ENCODE measurements at places on chromosomes 7 and 10.

DNA sequence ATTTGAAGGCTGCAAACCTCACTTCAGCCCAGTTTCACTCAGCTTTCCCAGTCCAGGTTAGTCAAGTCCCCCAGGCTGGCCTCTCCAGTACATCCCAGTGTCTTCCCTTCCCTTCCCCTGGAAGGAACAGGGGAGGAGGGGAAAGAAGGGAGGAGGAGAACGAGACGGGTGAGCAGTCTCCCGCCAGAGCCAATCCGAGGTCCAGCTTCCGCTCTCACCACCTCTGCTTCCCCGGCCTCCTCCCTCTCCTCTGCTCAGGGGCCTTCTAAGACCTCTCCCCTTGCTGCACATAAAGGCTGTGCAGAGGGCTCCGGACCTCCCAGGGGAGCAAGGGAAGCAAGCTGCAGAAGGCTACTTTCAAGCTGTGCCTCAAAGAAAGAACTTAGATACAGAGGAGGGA, 4.1 kb downstream of the ATG9B start:
- no peak for DNase-seq

DNA sequence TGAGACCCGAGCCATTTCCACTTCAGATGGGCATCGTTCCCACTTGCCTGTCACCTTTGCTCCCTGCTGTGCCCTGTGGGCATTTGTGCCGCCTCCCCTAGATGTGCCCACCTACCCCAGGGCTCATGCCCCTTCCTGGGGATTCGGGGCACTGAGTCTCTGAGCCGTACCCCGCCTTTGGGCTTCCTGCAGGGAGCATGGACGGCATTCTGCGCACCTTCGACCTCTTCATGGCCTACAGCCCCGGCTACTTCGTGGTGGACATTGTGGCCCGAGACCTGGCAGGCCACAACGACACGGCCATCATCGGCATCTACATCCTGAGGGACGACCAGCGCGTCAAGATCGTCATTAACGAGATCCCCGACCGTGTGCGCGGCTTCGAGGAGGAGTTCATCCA, 36.3 kb upstream of the VSIR start:
- DNase-seq = no peak

DNA sequence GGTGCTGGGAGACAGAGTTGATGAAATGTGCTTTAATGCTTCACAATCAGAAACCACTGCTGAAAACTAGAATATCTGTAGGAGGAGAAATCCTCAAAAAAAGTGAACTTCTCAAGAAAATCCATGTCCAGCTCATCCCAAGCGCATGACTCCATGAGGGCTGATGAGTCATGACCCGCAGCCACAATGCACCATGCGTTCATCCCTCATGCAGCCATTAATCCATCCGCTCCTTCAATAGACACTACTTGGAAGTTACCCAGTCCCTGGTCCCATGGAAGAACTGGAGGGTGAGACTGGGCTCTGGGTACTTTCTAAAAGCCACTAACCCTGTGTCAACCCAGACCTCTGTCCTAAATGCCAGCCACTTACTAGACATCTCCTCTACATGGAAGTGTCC, 24.4 kb downstream of the TMEM273 start:
- DNase-seq = no peak

- DNase-seq = no peak
Measured at GRCh38 chr7:19916046-19916445, 142.6 kb upstream of the TMEM196 start.

GRCh38 chr10:120455004-120455403, 2.0 kb upstream of the PLPP4 start:
- DNase-seq = no peak

DNA sequence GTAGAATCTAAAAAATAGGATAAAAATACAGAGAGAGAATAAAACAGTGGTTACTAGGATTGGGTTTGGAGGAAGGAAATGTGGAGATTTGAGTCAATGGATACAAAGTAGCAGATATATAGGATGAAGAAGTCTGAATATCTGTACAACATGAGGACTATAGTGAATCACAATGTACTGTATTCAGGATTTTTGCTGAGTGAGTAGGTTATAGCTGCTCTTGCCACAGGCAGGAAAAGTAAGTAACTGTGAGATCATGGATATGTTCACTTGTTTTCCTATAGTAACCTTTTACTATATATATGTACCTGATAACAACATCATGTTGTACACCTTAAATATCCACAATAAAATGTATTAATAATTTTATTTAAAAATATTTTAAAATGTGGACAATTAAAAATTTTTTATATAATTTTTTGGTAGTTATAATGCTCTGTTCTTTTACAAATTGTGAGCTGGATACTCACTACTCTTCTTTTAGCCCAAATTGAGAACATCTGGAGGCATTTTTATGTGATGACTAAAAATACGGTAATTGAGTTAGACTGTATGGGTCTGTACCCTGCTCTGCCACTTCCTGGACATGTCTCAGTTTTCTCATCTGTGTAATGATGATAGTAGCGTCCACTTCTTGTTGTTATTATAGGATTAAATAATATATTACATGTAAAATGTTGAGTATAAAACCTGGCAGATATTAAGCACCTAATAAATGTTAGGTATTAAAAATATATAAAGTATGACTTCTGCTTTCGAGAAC, 439.1 kb downstream of the AUTS2 start:
- DNase-seq = no peak

DNA sequence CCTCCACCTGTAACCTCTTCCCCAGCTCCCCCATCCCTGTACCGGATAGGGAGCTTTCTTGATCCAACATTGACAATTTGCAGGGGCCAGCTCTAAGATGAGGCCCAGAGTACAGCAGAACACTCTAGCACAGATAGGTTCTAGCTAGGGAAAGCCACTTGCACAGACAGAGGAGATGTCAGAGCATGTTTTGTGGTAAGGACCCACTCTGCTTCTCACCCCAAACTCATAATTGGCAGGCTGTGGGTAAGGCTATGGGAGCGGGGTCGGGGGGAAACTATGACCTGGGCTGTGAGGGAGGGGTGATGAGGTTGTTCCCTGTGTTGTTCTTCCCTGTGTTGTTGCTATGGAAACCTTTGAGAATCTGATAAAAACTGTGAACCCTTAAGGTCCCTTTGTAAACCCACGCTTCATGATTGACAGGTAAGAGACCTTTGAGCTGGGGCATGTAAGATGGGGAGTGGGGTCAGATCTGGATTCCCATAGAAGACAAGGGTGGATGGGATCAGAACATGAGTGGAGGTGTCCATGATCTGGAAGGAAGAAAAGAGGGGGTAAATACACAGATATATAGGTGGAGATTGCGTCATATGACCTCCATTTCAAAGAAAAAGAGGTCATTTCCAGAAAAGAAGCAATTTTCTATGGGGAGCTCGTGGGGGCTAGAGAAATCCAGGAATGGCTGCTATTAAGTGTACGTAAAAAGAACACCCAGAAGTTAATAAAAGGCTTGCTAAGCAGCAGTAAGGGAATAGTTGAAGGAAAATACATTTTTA, 4.0 kb downstream of the CALD1 start:
- DNase-seq = no peak

- DNase-seq = no peak
Measured at GRCh38 chr7:131921016-131921415, 364.6 kb upstream of the PODXL start.

- DNase-seq = no peak
Measured at GRCh38 chr7:50644586-50644985, 79.4 kb upstream of the DDC start.

GRCh38 chr7:139825666-139826290, 3.3 kb upstream of the TBXAS1 start:
- no peak for DNase-seq

DNA sequence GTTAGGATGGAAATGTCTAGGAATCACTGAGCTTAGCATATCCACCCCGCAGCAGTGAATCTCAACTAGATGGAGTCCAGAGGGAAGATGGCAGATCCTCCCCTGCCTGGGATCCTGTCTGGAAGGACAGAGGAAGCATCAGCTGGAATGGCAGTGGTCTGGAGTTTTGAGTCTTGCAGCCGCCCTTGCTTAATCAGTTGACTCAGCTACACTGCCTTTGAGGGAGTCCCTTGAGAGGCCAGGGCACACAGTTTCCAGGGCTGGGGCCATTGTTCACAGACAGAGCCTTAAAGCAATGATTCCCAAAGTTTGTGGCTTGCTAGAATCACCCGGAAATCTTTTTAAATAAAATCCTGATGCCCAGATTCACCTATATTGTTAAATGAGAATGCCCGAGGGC, 128.1 kb downstream of the NT5C2 start:
- DNase-seq = no peak

DNA sequence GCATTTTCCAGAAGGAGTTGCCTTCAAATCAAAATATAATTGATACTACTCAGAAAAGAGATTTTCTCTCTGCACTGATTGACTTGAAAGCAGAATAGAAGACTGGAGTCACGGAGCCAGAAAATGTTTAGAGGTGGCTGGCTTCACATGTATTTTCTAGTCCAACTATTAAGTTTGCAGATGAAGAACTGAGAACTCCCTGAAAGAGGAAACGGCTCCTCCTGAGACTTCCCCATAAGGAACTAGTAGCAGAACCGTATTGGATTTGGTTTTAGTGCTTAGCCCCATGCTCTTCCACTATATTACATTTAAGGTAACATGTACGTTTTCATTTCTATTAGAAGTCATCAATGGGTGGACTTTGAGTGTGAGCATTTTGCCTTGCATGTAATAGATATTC, 946.3 kb downstream of the CNTNAP2 start:
- DNase-seq = no peak

GRCh38 chr7:98805956-98806838, 63.6 kb downstream of the TMEM130 start:
- DNase-seq = no peak

GRCh38 chr7:18290223-18290622, 205.3 kb upstream of the HDAC9 start:
- DNase-seq = no peak

GRCh38 chr10:12978891-12979290, 22.6 kb downstream of the CCDC3 start:
- no peak for DNase-seq

DNA sequence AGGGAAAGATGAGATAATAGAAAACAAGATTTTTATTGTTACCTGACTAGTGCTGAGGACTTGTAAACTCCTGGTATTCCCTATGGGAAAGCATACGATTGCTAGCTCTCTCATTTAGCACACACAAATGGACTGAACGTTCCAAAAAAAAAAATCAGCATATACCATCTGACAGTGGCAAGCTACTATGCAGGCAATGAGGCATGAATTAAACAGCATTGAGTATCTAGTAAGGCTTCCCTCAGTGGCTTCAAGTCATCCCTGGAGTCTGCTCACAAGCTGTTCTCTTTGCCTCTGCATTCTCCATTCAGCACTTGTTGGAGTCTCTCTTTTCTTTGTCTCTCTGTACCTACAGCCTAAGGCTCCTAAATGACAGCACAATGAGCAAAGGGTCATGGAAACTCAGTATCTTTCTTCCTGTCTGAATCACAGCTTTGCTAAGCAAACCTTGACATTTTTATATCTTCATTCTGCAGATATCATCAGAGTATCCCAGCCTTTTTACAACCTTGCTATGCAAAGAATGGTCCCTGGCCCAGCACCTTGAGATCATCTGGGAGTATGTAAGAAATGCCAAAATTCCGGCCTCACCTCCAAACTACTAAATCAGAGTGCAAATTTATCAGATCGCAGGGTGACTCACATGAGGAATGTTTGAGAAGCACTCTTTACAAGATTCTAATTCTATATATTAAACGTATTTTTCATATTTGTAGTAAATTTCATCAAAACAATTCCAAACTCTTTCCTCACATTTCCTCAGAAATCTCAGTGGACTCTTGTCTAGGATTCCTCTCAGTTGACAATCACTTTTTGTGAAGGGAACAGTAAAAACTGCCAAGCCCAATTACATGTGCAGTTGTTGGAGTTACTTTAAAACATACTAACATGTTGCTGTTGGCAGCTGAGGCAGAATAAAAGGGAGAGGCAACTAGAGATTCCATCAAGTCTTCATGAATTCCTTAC, 10.8 kb upstream of the LIPA start:
- no peak for DNase-seq

DNA sequence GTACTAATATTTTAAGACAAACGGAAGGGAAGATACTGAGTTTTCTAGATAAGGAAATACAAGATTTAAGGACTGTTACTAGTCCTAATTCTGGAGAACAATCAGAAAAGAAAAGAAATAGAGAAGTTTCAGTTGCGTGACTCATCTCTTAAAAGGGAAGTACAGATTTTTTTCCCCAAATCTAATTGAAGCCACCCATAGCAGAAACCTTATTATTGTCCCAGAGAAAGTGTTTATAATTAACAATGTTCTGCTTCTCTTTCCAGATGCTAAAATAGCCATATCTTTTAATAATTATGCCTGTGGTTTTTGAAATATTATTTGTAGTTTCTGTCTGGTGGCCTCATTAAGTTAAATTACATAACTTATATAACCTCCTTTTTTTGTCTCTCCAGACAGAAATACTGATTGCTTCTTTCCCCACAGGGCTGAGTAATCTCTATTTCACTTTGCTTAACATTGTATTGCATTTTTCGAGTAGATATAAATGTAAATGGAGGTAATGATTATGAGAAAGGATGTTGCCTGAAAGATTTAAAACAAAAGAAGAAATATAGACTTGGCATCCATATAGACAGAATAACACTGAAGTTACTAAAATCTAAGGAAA, 240.7 kb upstream of the MBL2 start:
- DNase-seq = no peak

- DNase-seq = no peak
Measured at GRCh38 chr7:148045521-148045920, 545.0 kb upstream of the C7orf33 start.

- DNase-seq = no peak
Measured at GRCh38 chr10:80462981-80463741, 9.1 kb downstream of the TSPAN14 start.

GRCh38 chr7:2004841-2005725, 227.7 kb downstream of the MAD1L1 start:
- no peak for DNase-seq

- DNase-seq = no peak
Measured at GRCh38 chr10:103184615-103185014, 8.5 kb downstream of the NT5C2 start.

DNA sequence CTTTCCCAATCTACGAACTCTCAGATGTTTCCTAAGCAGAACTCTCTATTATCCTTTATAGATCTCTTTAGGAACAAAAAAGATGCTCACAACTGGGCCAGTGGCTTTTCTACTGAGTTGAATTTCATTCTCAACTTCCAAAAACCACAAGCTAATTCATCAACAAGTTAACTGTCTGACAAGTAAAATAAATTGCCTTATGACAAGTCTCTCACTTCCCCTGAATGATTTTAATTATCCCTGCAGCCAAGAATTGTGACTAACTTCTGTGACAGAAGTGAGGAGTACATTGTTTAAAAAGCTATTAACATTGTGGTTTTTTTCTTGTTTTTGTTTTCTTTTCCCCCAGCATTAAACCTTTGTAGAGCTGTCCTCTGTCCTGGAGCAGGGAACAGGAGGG, 343.1 kb downstream of the HPSE2 start:
- no peak for DNase-seq

- no peak for DNase-seq
Measured at GRCh38 chr10:33216661-33217427, 117.6 kb downstream of the NRP1 start.

- no peak for DNase-seq
Measured at GRCh38 chr7:70836946-70837345, 295.0 kb upstream of the GALNT17 start.

DNA sequence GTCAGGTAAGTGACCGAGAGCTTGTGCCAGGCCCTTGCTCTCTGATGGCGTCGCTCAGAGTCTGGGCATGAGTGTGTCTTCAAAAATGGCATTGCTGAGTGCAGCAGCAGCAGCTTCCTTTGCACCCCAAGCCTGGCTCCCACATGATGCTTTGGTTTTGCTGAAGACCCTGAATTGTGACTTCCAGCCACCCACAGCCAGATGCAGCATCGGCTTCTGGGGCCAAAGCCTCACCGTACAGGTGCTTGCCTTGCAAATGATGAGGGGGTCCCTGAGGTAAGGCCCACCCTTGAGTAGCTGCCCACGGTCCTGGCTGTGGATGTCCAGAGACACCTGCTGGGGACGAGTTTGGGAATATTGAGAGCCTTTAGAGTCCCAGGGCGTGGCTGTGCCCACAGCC, 57.9 kb downstream of the JAKMIP3 start:
- no peak for DNase-seq
